ENCODE measurements at places on chromosomes 12 and 14.

GRCh38 chr14:51283402-51284085 is 43.5 kb downstream of the TMX1 start:
- DNase-seq: no peak

DNA sequence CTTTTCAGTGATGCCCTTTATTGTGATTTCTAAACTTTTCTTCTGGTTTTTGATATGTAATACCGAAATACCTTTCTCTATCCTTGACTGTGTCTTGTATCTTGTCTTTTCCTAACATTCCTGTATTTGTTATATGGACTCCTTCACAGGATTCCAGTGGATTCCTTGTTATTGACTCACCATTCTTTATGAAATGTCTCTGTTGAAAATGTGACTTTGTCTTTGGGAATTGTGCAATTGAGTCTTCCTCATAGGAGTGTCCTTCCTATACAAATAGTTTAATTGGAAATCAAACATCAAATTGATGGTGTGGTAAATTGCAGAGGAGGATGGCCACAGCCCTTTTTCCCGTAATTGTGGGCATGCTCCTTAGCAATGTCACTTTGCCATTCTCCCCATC is 296.6 kb upstream of the KITLG start:
- no peak for DNase-seq

- DNase-seq: no peak
These were observed 140.6 kb upstream of the PLEKHG7 start for GRCh38 chr12:92562063-92562734.

GRCh38 chr14:51248016-51248987 is 8.3 kb downstream of the TMX1 start:
- no peak for DNase-seq

DNA sequence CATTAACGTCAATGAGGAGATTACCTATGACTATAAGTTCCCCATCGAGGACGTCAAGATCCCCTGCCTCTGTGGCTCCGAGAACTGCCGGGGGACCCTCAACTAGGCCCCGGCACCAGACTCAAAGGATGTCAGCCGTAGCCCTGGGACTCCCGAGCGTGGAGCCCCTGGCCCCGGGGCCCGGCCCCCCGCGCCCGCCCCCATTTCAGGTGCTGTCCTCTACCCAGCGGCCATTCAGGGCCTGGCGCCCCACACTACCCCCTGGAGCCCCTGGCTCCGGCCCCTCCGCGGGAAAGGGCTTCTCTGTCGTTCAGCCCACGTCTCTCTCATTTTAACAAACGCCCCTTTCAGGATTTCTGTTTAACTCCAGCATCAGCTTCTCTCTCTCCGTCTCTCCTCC is 26.3 kb downstream of the SETD1B start:
- no peak for DNase-seq

DNA sequence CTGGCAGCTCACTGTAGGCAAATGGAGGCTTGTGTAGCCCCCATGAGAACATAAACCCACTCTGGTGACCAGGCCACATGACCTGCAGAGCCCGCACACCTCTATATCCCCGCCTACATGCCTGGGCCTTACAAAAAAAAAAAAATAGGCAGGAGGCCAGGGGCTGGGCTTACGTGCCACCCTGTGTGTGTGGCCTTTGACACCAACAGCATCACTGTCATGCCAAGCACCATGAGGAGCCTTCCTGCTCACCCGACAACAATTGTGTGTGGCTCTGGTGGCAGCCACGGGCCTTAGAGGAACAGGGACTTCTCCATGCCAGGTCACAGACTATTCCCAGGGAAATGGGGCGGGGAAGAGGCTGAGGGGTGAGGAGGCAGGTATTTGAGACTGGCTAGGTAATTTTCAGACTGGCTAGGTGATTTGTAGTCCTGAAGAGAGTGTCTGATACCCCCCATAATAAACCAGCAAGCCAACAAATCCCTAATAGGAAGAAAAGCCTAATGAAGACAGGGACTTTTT is 140.0 kb downstream of the DPF3 start:
- DNase-seq: no peak

DNA sequence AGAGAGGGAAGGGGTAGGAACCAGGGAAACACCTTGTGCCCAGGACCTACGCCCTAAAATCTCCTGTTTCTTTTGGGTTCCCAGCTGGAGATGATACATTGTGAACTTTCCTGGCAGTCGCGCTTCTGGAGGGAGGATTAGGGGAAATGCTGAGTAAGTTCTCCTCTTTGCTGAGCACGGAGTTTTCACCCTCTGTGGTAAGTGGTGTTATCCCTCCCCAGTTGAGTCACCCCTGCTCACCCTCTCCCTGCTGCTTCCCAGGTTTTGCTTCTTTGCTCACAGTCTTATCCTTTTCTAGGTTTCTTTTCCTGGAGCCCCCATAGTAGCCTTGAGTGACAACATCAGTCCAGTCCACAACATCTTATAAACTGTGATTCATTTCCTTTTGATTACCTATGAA is 789.1 kb downstream of the TMEM121 start:
- no peak for DNase-seq

DNA sequence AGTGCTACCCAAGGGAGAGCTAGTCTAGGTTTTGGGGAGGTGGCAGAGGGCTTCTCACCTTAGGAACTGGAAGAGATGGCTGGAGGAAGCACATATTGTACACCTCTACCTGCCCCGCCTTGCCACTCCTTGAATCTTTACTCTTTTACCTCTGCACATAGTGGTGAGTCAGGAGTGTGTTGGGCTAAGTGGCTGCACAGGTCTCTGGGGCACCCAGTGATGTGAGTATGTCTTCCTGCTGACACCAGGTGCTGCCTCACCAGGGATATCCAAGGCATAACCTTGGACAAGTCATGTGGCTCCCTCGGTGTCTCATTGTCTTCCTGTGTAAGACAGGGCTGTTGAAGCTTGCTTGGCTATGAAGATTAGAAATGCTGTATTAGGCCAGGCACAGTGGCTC is 19.8 kb upstream of the CABP1 start:
- DNase-seq: no peak

- DNase-seq: no peak
These were observed 5.1 kb downstream of the INF2 start for GRCh38 chr14:104694475-104694950.

DNA sequence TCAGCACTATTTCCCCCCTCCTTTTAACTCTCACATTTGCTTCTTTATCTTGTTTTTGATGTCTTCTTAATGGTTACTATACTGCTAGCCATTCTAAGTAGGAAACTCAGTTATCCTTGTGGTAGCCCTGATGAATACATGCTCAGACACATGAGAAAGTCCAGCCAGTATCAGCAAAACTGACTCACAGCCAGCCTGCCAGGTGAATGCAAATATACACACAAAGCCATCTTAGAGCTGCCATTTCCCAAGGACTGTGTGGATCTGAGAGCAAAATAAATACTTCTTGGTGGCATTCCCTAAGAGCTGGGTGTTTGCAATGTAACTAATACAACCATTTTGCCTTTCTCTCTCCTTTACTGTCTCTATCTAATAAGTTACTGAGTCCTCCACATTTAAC is 455.2 kb downstream of the CCER1 start:
- no peak for DNase-seq

GRCh38 chr14:66281036-66281776 is 205.0 kb upstream of the CCDC196 start:
- peak; percentile 92 for DNase-seq

- DNase-seq: no peak
These were observed 72.8 kb downstream of the SLC16A7 start for GRCh38 chr12:59668674-59669073.

DNA sequence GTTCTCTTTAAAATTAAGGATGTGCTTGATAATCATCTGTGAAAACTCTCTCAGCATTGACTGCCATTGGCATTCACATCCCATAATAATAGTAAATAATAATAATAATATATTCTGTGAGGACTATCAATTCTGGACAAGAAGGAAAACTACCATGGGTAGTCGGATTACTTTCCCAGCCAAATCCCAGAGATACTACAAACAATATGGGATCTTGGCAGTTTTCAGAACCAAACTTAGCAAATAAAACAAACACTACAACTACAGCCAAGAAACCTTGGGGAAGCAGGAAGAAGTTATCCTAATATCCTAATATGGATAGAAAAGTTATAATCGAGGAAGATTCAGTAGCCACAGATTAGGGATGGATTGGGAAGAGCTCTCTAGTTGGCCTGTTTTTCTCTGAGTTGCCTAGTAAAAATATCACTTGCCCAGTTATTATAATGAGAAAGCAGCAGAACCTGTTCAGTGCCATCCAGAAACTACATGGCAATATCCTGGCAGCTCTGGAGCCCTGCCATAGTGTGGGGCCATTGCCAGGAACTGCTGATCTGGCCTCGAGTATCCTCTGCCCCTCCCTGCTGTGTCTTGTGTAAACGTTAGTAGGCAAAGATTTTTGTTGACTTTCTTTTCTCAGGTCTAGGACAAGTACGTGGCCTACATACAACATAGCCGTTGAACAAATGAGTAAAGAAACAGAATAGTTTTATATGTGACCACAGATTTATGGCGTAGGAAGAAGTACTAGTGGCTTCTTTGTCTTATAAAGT is 193.5 kb downstream of the SLC2A13 start:
- no peak for DNase-seq

DNA sequence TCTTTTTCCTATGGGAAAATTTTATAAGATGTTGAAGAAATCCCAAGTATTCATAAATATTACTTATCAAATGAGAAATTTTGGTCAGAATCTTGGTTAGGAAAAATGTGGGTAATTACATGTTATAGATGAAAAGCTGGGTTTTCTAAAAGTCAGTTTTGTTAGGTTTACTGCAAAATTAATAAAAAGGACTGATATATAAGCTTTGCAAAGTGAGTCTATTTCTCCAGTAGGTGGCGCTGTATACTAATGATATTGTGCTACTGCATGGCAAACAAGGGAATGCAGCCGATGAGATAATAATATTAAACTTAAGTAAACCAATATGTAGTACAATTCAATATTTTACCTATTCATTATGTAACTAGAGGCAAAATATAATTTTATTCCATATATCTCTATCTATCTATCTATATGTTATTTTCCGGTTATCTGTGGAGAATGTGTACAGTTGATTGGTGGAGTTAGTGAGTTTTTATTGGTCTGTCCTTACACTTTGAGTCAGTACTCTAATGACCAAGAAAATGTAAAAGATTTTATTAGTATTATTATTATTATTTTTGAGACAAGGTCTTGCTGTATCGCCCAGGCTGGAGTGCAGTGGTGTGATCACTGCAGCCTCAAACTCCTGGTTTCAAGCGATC is 32.9 kb downstream of the MIPOL1 start:
- DNase-seq: no peak

- no peak for DNase-seq
These were observed 405.8 kb downstream of the MED13L start for GRCh38 chr12:115871714-115872113.

GRCh38 chr12:88144037-88144436 is 1.9 kb downstream of the TMTC3 start:
- DNase-seq: no peak

DNA sequence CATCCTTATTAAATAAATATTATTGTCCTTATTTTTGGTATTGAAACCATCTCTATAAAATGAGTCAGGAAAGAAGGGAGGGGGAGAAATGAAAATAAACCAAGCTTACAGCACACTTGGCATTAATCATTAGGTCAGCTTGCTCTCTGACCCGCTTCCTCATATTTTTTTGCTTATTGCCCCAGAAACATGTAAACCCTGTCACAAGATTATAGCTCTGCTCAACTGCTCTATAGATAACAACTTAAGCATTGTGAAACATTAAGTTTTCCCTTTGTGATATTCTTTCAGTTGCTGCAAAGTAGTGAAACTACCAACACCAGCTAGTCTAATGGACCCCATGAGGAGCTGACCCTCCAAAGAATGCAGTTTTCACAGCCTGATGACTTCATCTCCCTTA is 819.5 kb downstream of the SLC16A7 start:
- DNase-seq: no peak

- DNase-seq: no peak
These were observed 270.9 kb downstream of the CACNA1C start for GRCh38 chr12:2323532-2324255.

DNA sequence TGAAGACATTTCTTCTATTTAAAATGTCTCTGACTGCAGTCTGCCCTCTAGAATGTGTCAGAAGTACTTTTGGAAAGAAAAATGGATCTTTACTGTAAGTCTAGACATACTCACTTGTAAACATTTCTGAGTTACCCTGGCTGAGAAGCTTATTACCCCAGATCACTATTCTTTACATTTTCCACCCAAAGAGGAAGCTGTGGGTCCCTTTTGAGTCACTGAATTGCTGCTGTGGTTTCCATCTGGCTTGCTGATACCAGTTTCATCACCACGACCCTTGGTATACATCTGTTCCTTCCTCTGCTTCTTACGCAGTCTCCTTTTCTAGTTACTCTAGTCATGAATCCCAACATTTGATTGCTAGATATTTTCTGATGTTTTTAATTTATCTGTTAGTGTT is 20.2 kb upstream of the CLEC4D start:
- DNase-seq: no peak

DNA sequence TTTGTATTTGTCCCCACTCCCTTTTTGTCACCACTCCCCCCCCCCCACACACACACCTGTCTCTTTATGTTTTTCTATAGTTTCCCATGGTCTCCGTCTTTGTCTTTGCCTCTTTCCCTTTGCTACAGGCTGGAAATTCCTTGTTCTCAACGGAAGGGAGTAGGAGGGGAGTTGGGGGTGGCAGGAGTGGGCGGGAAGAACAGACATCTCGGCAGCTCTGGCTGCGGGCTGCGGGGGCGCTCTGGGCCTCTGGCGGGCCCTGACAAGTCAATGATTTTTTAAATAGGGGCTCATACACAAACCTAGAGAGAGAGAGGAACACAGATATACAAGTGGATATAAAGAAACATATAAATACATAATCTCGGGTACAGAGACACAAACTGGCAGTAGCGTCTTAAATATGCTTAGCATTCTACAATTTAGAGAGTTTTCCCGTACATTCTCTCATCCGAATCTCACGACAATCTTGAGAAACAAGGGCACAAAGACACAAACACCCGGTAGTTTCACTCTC is 2.4 kb upstream of the NAB2 start:
- DNase-seq: no peak

- DNase-seq: no peak
These were observed 82.6 kb downstream of the DUSP16 start for GRCh38 chr12:12480074-12480473.

DNA sequence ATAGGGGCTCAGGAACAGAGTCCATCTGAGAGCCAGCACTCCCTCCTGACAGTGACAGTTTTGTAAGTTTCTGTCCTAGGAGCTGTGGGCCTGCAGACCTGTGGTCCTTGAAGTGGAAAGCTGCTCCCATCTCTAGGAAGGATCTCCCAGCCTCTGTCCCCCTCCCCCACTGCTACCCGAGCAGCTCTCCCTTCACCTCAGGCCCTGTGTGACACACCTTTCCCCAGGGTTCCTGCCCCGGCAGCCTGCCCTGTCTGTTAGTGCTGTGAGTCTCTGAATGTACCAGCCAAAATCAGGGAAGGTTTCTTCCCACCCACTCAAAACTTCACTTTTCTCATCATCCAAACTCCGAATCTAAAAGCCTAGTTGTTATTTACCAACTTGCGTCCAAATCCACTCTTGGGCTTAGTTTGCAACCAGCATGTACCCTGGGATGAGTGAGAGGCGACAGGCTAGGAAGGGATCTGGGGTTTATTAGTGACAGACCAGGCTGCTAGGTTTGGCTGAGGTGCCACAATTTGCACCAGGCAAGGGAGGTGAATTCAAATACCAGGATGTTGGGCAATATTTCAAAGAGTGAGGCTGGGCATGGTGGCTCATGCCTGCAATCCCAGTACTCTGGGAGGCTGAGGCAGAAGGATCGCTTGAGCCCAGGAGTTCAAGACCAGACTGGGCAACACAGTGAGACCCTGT is 39.9 kb downstream of the NINJ2 start:
- DNase-seq: no peak

Data from vagina (tissue), 2 donors.